ENCODE measurements at places on chromosomes 6 and 20.

GRCh38 chr20:2816583-2817340 lies 598 bp downstream of the TMEM239 start:
- DNase-seq = no peak

GRCh38 chr6:153312634-153313033 lies 181.6 kb upstream of the RGS17 start:
- no peak for DNase-seq

- DNase-seq = no peak
Measured at GRCh38 chr6:128950864-128951263, 67.9 kb downstream of the LAMA2 start.

DNA sequence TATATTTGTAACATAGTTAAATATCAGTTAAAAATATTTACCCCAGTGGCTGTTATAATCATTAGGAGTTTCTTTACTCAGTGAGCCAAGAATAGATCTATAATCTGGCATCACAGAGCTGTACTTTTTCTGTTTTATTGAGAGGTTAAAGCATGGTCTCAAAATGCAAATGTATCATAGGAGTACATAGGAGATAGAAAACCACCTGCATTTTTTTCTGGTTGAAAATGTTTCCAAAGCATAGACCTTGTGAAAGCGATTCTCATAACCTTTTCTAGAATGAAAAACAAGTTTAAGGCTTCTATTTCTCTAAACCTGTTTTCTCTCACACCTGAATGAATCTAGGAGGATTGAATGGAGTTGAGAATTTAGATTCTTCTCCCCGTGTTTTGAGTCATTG lies 14.4 kb downstream of the KCNQ5 start:
- DNase-seq = no peak

DNA sequence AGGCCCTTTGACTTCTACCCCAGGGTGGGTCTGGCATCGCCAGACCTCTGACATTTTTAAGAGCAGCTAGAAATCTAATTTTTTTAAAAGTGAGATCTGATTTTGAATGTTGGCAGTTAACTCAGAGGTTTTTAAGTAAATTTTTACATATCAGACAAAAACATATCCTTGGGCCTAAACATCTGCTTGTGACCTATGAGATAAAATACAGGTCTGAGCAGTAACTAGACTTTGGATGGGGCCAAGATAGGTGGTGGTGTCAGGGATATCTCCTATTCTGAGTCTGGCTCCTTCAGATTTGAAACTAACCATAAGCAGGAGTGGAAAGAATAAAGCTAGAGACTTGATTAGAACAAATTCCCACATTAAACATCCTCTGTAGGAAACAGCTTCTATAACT lies 17.6 kb downstream of the RALY start:
- no peak for DNase-seq

GRCh38 chr6:13338038-13338437 lies 9.7 kb upstream of the TBC1D7 start:
- DNase-seq = no peak

- no peak for DNase-seq
Measured at GRCh38 chr6:31227143-31227542, 44.7 kb downstream of the HLA-C start.

DNA sequence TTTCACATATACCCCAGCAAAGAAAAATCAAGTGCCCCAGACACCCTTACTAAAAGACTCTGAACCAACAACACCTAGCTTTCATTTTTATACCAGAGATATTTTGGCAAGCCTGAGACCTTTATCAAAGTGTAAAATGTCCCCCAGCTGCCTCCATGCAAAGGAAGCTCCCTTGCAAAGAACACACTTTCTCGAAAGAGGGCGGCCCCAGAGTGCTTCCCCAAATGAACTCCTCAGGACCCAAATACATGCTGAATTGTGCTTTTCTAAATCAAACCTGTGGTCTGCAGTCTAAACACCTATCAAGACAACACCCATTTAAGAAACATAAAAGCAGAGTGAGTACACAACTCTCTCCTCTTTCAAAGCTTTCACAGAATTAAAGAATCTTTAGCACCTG lies 490 bp downstream of the IPCEF1 start:
- DNase-seq = no peak

DNA sequence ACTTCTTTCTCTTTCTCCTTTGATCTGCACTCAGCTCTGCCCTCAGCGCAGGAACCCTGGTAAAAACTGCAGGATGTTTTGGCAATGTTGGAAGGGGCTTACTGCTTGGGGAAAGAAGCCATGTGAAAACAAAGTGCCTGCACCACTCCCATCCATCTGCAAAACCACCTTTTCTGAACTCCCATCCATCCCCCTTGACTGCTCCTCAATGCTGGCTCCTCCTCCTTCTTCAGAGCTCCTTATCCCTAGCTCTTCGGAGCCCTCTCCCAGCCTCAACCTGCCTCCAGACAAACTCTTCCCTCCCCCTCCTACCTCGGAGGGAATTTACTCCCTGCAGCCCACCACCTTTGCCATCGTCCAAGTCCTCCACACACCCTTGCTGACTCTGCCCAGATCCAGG lies 4.2 kb upstream of the ZBTB12 start:
- DNase-seq = no peak

GRCh38 chr6:129419324-129419723 lies 290.7 kb downstream of the ARHGAP18 start:
- DNase-seq = no peak

DNA sequence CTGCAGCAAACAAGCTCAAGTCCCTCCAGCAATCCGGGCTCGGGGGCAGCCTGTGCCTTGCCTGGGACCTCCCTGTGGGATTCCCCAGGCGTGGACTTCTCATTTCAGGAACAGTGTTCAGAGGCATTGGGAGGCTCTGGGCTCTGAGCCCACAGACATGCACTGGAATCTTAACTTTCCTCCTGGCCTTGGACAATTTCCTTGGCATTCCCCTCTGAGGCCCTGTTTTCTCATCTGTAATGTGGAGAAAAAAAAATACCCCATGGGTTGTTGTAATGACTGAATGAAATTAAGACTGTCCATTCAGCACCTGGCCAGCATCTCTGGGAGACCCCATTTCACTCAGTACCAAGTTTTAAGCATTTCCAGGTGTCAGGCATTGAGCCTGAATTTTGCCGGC lies 17.6 kb downstream of the BPIFB4 start:
- DNase-seq = no peak

- DNase-seq = peak; percentile 6
Measured at GRCh38 chr20:59515013-59515905, 89.1 kb upstream of the PHACTR3 start.

- DNase-seq = peak; percentile 31
Measured at GRCh38 chr6:84801250-84801649, 36.9 kb upstream of the TBX18 start.

GRCh38 chr6:6251555-6252280 lies 68.7 kb downstream of the F13A1 start:
- no peak for DNase-seq

DNA sequence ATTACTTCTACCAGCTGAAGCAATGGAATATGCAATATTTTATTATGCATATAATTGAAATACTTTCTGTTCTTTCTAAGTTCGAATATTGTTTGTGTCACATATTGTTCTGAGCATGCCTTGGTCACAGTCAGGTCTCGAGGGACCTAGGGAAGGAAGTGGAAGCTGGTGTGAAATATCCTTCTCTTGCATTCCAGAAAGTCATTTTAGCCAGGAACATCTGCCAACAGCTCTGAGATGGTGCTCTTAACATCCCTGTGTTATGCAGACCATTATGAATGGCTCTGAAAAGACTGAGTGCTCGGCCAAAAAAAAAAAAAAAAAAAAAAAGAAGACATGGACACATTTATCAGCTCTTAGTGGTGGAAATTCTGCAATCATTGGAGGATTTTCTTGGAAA lies 132.7 kb upstream of the JAG1 start:
- no peak for DNase-seq

DNA sequence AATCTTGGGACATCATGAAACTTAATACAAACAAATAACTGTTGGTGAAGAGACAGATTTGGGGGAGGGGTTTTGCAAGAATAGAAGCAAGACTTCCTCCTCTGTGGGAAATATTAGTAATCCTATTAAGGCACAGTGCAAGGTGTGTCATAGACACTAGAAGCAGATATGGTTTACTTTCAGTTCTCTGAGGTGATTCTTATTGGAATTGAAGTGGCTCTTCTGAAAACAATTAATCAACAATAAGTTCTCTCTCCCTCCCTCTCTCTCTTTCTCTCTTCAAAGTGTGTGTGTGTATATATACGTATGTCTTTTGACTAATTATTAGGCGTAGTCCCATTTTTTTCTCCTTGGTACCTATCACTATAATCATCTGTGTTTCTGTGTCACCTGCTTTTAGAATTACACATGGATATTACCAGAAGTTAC lies 99.8 kb downstream of the HIVEP2 start:
- DNase-seq = no peak

DNA sequence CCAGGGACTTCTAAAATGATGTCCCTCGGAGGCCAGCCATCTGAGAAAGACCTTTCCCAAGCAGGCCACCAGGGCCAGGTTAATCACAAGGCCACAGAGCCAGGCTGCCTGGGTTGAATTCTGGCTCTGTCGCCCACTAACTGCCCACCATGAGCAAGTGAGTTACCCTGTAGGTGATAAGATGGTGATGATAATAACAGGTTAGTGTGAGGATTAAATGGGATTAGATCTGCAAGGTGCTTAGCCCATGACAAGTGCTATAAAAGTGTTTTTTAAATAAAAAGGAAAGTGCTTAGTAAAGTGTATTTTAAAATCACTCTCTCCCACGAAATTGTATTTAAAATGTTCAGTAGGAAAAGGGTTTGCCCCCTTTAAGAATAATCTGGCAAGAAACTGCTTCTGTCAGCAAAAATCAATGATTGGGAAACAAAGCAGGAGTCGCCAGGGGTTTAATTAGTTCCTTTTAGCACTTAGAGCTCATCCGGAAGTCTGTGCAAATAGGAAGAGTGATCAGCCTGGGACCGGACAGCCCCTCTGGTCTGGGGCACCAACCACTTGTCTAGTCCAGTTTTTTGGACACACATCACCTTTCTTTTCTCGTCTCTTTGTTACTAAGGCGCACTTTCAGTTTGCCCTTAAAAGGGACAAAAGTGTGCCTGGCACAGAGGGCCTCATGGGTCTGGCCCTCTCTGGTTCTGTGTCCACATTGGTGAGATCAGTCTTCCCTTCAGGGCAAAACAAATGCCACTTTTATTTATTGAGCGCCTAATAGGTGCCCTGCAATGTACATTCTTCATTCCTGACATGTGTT lies 150.4 kb downstream of the GRM4 start:
- no peak for DNase-seq

DNA sequence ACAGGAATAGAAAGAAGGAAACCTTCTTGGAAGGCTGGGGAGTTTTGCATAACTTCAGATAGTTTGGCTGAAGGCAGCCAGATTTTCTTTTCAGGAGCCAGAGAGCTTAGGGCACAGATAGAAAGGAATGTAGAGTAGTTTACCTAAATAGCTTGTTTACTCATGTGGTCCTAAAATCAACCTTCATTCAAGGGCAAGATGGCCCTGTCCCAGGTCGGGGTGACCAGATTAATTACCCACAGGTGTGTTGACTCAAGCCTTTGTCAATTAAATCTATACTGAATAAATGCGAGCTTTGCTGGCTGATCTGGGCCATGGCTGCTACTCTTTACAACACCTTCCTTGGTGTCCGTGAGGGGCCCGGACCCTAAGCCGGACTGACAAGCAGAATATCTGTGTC lies 792.0 kb upstream of the MAN1A1 start:
- no peak for DNase-seq

GRCh38 chr6:52162940-52163908 lies 23.0 kb upstream of the IL17A start:
- DNase-seq = no peak

GRCh38 chr6:168533414-168533813 lies 92.4 kb downstream of the SMOC2 start:
- no peak for DNase-seq

DNA sequence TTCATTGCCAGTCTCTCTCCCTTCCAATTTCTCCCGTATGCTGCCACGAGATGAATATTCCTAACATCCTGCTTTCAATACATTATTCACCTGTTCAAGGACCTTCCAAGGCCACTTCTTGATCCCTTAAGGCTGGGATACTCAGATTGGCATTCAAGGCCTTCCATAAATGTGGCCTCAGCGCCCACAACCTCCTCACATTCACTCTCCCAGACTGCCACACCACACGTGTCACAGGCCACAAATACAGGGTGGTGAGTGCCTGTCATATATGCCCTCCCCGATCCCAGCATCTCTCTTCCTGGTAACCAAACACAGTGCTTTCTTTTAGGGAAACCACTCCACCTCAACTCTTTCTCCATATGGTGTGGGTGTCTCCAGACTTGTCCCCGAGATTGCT lies 55.5 kb downstream of the TTI1 start:
- DNase-seq = no peak

- no peak for DNase-seq
Measured at GRCh38 chr6:45699663-45700062, 316.0 kb downstream of the CLIC5 start.

DNA sequence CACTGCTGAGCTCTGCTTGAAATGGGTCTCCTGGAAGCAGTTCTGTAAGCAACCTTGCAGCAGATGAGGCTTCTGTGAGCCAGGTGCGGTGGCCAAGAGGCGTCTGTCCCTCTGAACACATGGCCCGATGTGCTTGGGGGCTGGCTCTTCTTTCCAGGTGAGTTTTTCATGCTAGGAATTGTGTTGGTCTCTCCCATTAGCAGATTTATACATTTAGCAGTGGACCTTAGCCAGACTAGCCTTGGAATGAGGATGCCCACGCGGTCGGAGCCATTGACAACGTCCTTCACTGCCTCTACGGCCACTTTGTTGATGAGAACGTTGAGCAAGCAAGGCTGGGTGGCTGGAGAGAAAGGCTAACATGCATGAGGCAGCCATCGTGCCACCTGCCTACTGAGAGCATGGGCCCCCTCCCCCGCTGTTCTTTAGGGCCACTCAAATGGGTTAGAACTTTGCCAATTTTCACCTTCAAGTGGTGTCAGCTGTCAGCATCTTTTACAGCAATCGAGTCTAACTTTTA lies 33.5 kb downstream of the ERMARD start:
- no peak for DNase-seq

- DNase-seq = no peak
Measured at GRCh38 chr6:7196019-7196402, 88.2 kb downstream of the RREB1 start.

DNA sequence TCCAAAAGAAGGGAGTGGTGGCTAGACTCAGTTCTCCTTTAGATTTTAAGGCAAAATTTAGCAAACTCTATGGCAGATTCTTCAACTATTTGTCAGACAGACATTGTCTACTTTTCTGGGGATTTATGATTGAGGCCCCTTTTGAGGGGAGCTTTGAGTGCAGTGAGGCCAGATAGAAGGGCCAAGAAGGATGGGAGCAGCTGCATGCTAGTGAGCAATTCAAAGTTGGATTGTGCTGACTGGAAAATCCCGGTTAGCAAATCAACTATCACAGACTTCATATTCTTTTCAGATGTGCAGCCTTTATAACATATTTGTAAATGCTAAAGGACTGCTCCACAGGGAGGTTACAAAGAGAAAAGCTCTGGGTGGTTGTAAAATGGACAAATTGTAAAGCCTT lies 35.0 kb upstream of the ESR1 start:
- no peak for DNase-seq
